ENCODE measurements at places on chromosomes 4 and X. TPM values are rescaled to one million over a fixed set of nuclear protein-coding genes. Genes with fewer than 3 reads are reported as not detected.
A peak's percentile ranks its signal among the peaks of the same experiment; 100 is the strongest.

- DNase-seq = peak; percentile 77
These were observed 55.1 kb upstream of the BCOR start for GRCh38 chrX:40152741-40153344.

DNA sequence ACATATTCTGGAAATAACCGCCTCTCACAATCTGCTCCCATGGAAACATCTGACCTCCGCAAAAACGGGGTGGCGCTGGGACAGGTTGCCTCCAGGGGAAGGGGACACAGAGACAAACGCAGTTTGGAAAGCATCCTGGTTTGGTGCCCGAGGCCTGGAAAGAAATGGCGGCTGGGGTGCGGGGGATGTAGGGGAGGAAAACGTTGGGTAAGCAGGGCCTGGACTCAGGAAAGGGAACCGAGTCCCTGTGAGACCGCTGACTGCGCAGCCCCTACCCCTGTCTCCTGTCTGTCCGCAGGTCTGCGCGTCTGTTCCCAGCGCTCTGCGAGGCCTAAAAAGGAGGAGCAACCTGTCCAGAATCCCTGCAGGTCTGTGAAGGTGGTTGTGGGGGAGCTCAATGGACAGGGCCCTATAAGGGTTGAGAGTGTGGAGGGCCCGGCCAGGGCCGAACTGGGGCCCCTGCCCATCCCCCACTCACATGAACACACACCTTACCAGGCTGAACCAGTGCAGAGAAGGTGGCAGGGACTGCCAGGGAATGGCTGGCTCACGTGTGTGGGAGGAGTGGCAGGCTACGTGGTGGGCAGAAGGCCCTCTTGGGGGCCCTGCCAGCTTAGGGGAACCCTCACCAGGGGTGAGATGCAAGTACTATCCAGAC, 672 bp downstream of the TCEAL3 start:
- DNase-seq = no peak

GRCh38 chrX:38612281-38612680, 50.9 kb downstream of the TSPAN7 start:
- no peak for DNase-seq

GRCh38 chr4:159374749-159375530, 272.1 kb downstream of the RAPGEF2 start:
- no peak for DNase-seq

GRCh38 chr4:2836391-2836859, 7.2 kb upstream of the ADD1 start:
- DNase-seq = peak; percentile 62

DNA sequence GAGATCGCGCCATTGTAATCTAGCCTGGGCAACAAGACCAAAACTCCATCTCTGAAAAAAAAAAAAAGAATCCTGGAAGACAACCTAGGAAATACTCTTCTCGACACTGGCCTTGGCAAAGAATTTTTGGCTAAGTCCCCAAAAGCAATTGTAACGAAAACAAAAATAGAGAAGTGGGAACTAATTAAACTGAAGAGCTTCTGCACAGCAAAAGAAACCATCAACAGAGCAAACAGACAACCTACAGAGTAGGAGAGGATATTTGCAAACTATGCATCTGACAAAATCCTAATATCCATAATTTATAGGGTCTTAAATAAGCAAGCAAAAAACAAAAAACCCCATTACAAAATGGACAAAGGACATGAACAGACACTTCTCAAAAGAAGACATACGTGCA, 76.5 kb upstream of the DUSP21 start:
- DNase-seq = no peak

GRCh38 chr4:45043911-45044310, 317.6 kb upstream of the GNPDA2 start:
- DNase-seq = no peak

GRCh38 chr4:98528882-98529281, 129.5 kb downstream of the TSPAN5 start:
- DNase-seq = no peak

DNA sequence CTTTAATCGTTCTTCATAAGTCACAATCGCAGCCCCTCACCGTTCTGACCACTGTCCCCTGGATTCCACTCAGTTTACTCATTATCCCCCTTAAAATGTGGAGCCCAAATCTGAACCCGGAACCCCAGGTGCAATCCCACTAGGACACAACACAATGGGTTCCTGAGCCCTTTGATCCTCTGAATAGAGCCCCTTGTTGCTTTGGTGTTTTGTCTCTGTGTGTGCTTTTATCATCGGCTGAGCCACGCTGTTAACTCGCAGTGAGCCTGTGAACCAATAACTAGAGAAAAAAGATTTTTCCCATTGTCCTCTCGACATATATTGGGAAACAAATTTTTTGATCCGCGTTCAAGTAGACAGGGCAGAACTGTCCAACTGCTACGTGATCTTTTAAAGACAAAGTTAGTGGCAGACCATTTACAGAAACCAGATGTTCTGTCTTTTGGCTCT, 617 bp upstream of the PDHA1 start:
- no peak for DNase-seq

- no peak for DNase-seq
These were observed 83.0 kb upstream of the KLHL4 start for GRCh38 chrX:87434618-87435017.

DNA sequence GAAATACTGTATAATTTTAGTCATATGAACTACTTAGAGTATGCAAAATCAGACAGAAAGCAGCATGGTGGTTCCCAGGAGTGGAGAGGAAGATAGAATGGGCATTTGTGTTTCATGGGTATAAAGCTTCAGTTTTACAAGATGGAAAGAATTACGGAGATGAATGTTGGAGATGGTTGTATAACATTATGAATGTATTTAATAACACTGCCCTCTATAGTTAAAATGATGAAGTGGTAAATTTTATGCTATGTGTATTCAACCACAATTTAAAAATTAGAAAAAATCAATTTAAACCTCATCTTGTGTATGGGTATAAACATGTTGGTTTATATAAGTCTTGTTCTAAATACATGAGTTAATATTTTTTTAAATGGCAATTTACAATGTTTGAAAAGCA, 521.1 kb downstream of the FSTL5 start:
- no peak for DNase-seq

- DNase-seq = no peak
These were observed 191.3 kb downstream of the GPC3 start for GRCh38 chrX:133794126-133794525.

DNA sequence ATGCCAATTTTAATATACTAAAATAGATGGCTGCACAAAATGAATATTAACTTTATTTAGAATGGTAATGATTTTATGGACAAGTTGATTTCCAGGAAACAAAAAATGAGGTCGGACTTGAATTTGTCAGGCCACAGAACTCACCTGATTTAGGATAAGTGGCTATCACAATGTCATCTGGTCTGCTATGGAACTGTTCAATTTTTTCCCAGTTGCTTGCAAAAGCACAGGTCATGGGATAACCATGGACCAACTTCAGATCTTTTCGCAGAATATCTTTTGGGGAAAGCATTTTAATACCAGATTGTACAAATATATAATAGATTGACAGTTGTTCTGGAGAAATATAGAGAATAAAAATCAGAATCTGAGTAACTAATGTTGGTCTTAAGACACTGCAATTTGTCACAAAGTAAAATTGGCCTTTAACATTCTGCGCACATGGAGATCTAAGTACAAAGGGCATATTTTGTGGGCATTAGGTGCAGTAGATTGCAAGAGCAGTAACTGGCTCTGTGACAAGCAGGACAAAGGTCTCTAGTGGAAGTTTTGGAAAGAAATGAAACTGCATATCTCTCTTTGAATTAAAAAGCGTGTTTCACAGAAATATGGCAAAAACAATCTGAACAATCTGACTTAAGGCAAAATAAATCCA, 5.4 kb downstream of the SULT1B1 start:
- no peak for DNase-seq

- DNase-seq = no peak
These were observed 74.5 kb downstream of the DCLK2 start for GRCh38 chr4:150152766-150153165.

DNA sequence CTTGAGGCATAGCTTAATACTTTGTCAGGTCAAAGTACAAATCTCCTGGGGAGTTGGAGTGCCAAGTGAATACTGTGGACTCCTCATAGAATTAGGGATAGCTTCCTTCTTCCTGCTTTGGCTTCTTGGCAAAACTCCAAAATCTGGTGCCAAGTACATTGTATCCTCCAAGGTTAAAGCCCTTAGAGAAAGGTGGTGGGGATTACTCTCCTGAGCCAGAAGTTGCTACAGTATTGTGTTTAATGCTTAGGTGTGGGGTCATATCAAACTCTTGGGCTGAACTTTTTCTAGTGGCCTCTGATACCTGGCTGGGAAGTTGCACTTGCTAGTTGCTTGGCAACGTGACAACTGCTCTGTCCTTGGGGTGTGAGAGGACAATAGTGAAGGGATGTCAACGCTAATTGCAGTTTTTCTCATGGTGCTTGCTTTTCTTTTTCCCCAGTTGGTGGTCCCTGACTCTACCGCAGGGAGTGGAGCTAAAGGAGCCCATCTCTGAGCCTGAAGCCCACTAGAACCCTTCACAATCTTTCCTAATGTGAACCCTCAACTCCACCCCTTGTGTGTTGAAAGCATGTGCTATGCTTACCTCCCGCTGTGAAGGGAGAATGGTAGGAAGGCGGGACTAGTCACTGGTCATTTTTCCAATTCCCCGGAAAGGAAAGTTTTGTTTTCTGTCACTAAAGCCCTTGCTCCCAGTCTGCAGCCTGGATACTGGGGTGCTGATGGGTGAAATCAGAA, 35.5 kb downstream of the DLG3 start:
- DNase-seq = no peak

DNA sequence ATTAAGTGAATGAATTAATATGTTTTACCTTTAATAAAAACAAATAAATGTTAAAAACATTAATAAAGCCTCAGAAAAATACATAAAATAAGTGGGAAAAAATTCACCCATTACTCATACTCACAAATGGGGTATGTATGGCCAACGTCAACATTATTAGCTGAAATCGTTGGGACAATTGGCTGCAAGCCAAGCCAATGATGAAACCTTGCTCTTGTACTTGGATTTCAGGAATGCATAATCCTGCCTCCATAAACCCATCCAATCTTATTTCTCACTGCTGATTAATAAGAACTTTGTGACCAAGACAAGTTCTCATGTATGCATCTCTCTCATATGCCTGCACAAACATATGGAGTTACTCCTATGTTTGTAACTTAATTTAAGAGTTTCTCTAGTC, 35.3 kb upstream of the ADAMTS3 start:
- DNase-seq = no peak

DNA sequence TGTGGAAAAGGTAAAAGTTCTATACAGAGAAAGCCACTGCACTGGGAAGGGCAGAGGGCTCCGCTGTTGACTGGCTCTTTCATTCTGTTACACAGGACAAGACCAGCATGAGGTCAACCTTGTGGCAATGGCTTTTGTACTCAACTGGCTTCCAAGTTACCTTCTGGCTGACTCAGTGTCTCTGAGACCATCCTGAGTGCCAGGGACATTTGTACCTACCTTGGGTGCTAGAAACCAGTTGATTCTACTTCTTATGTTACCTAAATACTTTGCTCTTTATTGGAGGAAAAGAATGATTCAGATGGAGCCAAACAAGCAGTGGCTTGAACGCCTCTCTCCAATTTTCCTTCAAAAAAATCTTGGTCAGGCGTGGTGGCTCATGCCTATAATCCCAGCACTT, 123.2 kb downstream of the RBM47 start:
- no peak for DNase-seq

DNA sequence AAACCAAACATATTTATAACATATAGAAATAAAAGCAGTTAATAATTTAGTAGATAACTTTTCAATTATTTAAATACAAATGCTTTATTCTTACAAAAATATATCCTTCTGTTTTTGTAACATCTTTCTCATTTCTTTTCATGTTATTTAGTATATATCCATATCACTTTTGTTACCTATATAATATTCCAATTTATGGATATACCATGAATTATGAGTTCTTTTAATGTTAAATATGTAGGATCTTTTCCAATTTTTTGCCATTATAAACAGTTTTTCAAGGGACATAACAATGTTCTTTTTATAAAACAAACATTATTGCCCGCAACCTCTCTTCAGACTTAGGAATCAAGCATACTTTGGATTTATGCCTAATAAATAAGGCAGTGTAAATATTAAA, 151.6 kb downstream of the PRDM5 start:
- DNase-seq = no peak

- peak; percentile 74 for DNase-seq
These were observed 33.1 kb downstream of the PDK3 start for GRCh38 chrX:24498181-24498580.

- DNase-seq = no peak
These were observed 23.7 kb downstream of the TLR8 start for GRCh38 chrX:12930150-12930549.

DNA sequence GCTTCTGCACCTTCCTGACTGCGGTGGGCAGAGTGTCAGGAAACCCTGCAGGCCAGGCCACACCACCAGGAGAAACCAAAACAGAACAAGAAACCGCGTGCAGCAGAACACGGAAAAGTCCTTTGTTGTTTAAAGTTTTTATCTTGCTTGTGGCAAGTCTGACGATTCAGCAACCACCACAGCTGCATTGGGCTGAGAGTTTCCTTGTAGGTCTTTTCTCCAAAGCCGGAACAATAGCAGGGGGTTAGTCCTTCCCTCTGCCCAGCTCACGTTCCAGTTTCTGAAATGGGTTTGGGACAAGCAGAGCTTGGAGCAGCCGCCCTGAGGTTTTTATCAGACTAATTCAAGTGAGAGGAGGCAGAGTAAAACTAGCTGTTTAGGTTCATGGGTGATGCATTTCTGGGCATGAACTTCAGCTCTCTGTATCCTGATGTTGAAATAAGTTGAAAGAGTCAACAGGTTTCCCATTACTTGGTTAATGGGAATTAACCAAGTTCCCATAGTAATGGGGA, 216.9 kb downstream of the PTTG2 start:
- DNase-seq = no peak

GRCh38 chr4:155675709-155676429, 9.2 kb downstream of the GUCY1A1 start:
- no peak for DNase-seq

Gene TAF1
- total RNA-seq = 43.6 TPM

Gene IDH3G
- 58.4 TPM for total RNA-seq

Gene DUX4
- not detected for total RNA-seq

Gene MEPE
- total RNA-seq = not detected

Gene TRIM2
- 31.9 TPM for total RNA-seq

Gene CRLF2
- total RNA-seq = 1.1 TPM

Gene INPP4B
- 27.3 TPM for total RNA-seq

Gene TCEANC
- total RNA-seq = 4.2 TPM

Gene F8A2
- not detected for total RNA-seq

Gene WAS
- 6.1 TPM for total RNA-seq

Gene NXF2B
- total RNA-seq = not detected

Gene CXXC4
- 3.9 TPM for total RNA-seq
